ENCODE measurements at places on chromosomes 11 and 22.
A peak's percentile ranks its signal among the peaks of the same experiment; 100 is the strongest.

- no peak for DNase-seq
These were observed 6.1 kb downstream of the RHOD start for GRCh38 chr11:67062526-67063373.

DNA sequence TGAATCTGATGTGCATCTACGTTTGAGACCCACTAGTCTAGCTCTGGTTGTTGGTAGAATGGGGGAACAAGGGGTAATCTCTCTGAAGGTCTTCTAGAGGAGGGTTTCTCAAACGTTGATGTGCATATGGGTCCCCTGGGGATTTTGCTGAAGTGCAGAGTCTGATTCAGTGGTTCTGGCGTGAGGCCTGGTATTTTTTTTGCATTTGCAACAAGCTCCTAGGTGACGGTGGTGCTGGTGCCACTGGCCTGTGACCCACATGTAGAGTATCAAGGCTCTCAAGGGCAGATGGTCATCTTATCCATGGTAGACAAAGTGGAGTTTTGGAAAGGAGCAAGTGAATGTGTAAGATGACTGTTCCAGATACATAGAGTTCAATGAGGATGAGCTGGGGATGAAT, 97.1 kb downstream of the CEP164 start:
- DNase-seq = no peak

DNA sequence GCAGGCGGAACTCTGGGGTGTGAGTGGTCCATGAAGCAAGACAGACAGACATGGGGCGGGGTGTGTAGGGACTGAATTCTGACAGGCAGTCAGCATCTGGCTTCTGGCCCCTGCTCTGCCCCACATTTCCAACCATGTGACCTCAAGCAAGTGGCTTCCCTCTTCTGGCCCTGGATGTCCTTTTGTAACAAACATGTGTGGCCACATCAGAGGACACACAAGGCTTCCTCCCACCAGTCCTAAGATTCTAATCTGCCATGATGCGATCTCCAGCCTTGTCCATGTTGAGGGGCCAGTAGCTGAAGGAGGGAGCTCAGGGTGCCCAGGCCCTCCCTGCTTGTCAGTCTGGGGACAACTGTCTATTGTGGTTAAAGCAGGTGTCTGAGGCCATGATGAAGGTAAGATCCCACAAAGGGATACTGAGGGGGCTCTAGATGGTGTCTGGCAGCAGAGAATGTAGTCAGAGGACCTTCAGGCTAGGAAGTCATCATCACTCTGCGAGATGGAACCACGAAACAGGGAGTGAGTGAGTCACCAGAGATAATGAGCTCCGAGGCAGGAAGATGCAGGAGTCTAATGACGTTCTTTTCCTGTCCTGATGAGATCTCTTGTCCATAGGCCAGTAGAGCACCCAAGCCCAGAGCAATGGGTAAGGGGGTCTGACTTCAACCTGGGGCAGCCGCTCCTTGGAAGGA, 27.4 kb downstream of the DRD2 start:
- DNase-seq = no peak

GRCh38 chr11:35237860-35238715, 99.1 kb downstream of the CD44 start:
- no peak for DNase-seq

- no peak for DNase-seq
These were observed 98.4 kb downstream of the ZNF280B start for GRCh38 chr22:22410121-22410520.

DNA sequence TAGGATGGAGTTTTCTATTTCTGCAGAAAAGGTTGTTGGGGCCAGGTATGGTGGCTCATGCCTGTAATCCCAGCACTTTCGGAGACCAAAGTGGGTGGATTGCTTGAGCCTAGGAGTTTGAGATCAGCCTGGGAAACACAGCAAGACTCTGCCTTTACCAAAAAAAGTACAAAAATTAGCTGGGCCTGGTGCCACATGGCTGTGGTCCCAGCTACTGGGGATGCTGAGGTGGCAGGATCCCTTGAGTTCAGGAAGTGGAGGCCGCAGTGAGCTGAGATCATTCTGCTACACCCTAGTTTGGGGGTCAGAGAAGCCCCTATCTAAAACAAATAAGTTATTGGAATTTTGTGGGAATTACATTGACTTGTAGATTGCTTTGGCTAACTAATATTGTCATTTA, 71.7 kb downstream of the FDX1 start:
- DNase-seq = no peak

GRCh38 chr11:33515347-33515746, 185.3 kb downstream of the C11orf91 start:
- no peak for DNase-seq

- DNase-seq = no peak
These were observed 18.9 kb upstream of the PISD start for GRCh38 chr22:31680861-31681341.

DNA sequence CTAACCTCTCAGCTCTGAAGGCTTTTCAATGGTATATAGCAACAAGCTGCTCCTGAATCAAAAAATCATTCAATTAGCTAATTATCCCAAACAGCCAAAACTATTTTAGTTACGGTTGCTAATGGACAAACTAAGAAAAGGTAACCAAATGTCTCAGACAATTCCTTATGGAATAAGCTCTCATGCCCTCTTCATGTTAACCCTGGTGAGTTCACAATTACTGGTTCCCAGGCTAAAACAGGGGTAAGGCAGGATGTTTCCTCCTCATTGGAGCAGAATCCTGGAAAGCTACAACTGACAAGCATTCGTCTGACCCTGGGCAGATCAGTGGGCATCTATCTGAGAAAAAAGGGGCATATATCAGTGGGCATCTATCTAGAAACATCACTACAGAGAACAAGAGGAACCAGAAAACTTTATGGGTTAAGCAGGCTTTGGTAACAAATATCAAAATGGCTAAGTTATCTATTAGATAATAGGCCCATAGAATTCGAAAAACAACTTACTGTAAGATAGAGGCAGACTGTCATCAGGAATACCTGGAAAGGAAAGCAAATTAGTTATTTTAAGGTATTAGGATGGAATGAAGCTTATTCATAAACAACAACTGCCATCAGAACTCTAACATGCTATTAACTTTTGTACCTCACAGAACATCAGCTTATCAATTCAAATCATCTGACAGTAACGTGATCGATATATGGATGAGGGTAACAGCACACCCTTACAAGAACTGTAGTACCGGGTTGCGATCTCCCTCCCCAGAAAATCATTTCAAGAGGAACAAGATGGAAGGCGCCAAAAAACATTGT, 14.8 kb upstream of the WDR74 start:
- DNase-seq = no peak

DNA sequence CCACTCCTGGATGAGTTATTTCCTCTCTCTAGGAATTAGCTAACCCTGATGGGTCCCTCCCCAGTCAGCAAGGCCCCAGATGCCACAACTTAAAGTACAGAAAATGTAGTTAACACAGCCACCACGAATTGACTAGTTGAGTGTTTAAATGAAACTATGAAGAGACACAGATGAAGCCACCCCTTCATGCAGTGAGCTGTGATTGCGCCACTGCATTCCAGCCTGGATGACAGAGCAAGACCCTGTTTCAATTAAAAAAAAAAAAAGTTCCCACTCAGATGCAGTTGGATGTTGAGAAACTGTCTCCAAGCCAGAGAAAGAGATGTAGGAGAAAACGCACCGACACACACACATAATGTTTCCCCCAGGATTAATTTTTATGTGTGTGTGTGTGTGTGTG, 53.3 kb downstream of the SCN3B start:
- DNase-seq = no peak

GRCh38 chr11:90407350-90407749, 184.5 kb upstream of the CHORDC1 start:
- no peak for DNase-seq

DNA sequence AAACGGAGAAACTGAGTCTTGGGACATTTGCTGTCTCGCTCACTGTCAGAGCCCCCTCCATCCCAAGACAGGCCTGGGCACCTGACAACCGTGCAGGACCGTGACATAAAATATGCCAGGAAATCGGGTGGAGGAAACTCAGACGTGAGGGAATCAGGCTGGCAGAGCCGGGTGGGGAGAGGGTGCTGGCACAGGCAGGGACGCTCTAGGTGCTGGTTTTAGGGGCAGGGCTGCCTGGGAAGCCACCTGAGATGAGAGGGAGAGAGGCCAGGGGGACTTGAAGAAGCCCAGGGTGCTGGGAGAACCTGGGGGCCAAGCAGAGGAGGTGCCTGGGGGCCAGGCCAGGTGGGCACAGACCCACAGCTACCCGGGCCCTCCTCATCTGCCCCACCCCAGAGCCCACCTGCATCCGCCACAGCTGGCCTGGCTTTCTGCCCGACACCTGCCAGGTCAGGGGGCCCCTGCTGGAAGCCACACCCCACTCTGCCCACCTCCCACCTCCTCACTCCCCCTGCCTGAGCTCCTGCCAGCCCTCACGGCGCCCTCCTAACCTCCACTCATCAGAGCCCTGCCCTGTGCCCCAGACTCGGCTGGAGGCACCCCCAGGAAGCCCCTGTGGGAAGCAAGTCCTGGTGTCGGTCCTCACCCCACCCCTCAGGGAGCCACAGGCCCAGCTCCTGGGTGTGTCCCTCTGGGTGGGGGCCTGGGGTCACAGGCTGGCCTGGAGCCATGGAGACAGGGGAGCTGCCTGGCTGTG, 27.3 kb upstream of the MUC5AC start:
- DNase-seq = no peak

- no peak for DNase-seq
These were observed 2.6 kb upstream of the ENDOD1 start for GRCh38 chr11:95086836-95087570.

- no peak for DNase-seq
These were observed 73.0 kb upstream of the NAV2 start for GRCh38 chr11:19639603-19640105.

GRCh38 chr11:134258577-134258976, 5.2 kb downstream of the ACAD8 start:
- no peak for DNase-seq

- no peak for DNase-seq
These were observed 100.7 kb upstream of the CD82 start for GRCh38 chr11:44464741-44465140.

DNA sequence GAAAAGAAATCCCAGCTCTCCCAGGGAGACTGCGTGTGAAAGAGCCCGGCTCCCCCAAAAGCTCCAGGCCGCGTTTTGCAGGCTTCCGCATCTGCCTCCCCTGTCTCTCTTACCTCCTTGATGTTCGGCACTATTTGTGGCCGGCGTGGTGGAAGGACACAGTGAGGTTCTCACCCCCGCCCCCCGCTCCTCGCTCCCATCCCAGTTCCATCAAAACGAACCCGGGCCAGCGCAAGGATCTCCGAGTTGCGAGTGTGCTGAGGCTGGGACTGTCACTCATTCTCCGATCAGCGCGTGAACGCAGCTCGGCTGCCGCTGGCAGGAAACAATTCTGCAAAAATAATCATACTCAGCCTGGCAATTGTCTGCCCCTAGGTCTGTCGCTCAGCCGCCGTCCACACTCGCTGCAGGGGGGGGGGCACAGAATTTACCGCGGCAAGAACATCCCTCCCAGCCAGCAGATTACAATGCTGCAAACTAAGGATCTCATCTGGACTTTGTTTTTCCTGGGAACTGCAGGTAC, at the start of gene NCAM1:
TSS of gene NCAM1 (plus strand) at position 275 of the 523 bp plus-strand sequence.
- DNase-seq = peak; percentile 86

- no peak for DNase-seq
These were observed 2.6 kb upstream of the SLC22A25 start for GRCh38 chr11:63246045-63246444.

DNA sequence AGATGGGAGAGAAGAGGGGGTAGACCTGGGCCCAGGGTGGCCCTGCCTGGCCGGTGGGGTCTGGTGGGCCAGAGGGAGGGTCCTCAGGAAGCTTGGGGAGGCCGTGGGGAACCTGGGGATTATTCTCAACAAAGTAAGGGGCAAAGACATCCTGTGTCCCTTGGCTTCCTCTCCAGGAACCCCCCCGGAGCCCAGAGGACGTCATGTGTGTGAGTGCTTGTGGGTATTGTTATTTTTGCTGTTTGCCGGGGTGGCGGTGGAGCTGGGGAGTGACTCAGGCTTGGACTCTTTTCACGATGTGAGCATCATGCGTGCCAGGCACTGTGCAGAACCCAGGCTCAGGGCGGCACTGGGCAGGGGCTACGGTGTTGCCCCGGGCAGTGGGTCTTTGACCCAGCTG, 982 bp upstream of the SHANK3 start:
- DNase-seq = no peak

DNA sequence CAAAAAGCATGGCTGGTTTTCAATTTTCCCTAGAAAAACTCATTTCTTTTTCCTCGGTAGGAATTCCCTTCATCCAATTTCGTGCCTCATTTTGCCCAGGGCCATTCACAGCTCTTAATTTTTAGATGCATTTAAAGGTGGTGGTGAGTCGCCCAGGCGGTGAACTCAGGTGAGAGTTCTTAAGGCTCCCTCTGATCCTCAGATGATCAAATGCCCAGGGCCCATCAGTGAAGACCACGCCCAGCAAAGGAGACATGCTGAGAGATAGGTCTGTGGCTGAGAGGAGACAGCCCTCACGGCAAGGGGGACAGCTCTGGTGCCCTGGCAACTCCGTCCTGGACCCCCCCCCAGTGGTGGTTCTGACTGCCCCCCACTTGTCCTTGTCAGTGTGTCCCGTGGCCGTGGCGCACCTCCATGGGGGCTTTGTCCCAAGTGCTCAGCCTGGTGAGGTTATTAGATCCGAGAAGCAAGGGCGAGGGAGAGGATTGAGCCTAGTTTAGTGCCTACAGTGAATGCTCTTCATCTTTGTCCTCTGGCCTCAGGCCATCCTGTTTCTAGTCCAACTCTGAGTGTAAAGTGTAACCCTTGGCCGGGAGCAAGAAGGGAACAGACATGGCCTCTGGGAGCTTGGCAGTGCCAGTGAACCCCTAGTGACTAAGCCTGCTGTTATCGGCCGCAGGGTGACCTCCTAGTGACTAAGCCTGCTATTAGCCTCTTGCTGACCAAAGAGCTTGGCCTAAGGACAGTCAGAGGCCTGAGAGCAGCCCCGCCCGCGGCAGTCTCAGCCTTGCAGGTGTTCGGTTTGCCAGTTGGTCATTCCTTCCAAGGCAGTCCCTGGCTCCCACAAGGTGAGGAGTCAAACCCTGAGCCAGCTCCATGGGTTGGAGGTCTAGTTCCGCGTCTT, 83.5 kb downstream of the CTTN start:
- DNase-seq = no peak

GRCh38 chr11:28599656-28600055, 491.5 kb downstream of the METTL15 start:
- no peak for DNase-seq

GRCh38 chr11:7927635-7928034, 3.4 kb downstream of the OR10A6 start:
- DNase-seq = no peak

DNA sequence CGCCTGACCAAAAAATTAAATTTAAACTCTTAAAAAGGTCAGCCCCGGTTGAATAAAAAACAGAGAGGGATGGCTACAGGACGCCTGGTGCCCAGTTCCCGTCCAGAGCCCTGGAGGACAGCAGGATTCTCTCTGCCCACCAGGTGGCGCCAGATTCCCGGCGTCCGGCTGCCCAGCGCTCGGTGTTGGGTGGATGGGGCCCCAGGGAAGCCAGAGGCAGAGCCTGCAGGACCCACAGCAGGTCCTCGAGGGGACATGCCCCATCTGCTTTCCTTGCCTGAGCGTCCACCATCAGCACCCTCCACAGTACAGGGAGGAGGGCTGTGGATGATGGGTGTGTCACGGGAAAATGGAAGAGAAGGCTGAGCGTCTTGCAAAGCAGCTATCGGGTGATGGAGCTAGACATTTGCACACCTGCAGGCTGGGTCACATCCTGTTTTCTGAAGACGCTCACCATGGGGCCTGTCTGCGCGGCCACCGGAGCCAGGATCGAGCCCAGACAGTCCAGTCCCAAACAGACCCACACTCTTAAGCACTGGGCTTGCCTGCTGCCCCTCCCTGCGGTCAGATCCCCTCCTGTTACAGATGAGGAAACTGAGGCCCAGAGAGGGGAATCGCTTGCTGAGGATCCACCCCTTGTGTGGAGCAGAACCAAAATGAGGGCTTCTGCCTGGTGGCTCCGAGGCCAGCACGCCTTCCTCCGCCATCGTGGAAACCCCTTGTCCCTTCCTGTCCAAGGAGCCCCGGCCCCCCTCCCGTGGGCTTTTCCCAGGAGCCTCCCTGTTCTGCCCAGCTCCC, 18.5 kb upstream of the CBX7 start:
- peak; percentile 54 for DNase-seq

All from hippocampal formation (tissue), 2 donors.